ENCODE measurements at places on chromosomes 16 and 17.

DNA sequence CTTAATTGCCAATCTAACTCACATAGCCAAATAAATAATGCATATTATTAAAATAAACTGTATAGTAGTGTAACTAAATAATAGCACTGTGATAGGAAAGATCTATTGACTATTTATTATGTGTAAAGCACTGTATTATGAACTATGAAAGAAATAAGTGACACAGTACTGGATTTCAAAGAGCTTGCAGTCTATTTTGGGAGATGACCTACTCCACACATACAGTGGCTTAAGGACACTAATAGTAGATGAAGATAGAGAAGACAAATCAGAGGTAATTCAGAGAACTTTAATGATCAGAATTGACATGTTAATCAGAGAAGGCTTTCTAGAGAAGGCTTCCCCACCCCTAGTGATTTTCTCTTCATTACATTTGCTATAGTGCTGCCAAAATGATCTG, 14.6 kb downstream of the LASP1NB start:
- no peak for DNase-seq

DNA sequence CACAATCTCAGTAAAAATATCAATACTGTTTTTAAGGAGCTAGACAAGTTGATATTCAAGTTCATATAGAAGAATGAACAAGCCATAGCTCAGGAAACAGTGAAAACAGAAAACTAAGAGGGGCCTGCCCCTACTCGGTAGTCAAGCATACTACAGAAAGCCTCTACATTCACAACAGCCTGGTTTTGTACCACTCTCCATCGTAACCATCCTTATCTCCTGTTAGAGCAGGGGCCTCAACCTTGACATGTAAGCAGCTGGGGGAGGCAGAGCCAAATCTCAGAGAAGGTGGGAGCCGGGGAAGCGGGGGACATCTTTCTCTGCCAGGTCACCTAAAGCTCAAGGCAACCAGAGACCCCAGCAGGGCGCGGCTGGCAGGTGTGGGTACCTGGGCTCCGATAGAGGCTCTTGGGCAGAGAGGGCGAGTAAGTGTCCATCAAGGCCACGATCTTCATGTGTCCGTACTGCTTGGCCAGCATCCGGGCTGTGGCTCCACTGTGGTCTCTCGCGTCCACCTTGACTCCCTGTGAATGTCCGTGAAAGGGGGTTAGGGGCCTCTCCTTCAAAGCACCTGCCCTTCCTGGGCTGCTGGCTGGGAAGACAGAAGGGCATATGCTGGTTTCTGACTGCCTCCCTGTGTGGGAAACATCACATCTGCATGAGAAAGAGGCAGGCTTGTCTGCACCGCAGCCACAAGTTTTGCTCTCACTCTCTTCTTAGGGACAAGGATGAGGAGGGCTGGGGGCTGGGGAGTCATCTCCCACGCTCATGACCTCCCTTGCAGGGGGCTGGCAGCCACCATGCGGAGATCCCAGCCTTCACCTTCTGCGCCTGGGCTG, 20.2 kb downstream of the ANKS3 start:
- DNase-seq, result no peak

DNA sequence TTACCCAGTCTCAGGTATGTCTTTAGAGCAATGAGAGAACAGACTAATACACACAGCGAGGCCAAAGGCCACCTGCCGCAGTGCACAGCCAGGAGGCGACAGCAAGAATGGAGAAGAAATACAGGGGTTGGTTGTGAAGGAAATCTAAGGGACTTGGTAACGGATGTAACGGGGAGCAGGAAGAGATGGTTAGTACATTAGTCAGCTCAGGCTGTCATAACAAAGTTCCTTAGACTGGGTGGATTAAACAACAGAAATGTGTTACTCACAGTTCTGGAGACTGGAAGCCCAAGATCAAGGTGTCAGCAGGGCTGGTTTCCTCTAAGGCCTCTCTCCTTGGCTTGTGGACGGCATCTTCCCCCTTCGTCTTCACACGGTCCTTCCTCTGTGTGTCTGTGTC, 47.1 kb downstream of the TVP23C start:
- DNase-seq, result no peak

DNA sequence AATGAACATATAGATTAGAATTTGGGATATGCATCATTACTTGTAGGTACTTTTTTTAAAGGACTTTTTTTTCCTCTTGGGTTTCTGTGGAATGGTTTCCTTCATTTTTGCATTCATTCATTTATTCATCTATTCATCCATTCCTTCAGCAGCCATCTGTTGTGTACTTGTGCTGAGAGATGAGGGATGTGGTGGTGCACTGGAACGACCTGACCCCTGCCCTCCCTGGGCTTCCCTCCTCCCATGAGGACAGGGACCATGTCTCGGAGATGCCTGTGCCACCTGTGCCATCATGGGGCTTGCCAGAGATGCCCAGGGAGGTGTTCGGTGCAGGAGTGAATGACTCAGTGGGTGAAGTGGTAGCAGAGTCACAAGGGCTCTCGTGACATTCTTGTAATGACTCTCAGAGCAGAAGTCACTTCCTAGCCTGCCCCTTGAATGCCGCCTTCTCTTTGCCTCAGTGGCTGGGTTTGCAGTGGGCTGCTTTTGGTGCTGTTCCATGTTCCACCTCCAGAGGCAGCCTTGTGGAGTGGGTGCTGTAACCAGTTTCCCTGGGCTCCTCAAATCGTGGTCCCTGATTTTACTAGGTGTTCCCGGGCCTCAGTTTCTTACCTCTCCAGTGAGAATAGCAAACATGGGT, 43.9 kb downstream of the CLEC16A start:
- DNase-seq, result peak; percentile 78

- DNase-seq, result no peak
Observed at GRCh38 chr17:48588528-48588927, 1.5 kb downstream of the HOXB3 start.

Data from activated T-cell treated with anti-CD3 and anti-CD28 coated beads for 48 hours (primary cell).